ENCODE measurements at places on chromosomes 5 and 9.

DNA sequence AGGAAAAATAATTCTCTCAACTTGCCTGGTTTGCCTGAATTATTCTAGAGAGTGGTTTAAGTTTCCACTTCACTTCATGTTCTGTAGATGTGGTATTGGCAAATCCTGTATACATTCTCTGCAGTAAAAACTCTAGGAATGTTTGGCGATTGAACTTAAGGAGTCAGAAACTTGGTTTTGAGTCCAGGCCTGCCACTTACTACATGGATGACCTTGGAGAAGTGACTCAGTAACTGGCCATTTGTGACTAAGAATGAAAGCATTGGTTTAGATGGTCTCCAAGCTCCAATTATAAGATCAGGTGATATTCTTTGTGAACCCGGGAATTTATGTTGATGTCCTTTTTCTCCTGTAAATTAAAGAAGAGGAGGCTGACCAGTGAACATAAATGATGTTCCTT, 233.8 kb downstream of the GAS1 start:
- DNase-seq, result no peak

DNA sequence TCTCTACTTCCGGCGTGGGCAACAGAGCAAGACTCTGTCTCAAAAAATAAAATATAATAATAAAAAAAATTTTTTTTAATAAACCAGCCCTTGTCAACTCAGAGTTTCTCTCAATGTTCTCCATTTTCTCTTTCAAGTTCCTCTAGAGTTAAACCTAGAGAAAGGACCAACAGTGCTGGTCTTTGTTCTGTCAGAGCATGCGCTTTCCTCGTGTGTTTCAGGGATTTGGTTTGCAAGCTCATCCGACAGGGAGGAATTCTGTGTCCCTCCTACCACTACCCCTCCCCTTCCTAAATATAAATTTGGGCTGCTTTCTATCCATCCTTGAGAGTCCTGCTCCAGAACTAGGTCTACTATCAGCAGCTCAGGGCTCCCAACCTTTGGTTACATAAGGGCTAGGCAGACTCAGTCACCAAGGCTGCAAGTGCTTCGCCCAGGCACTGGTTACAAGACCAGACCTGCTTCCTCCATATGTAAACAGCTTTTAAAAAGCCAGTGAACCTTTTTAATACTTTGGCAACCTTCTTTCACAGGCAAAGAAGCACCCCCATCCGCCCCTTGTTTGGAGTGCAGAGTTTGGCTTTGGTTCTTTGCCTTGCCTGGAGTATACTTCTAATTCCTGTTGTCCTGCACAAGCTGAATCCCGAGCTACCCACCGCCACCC, 13.5 kb downstream of the SETX start:
- DNase-seq, result no peak

DNA sequence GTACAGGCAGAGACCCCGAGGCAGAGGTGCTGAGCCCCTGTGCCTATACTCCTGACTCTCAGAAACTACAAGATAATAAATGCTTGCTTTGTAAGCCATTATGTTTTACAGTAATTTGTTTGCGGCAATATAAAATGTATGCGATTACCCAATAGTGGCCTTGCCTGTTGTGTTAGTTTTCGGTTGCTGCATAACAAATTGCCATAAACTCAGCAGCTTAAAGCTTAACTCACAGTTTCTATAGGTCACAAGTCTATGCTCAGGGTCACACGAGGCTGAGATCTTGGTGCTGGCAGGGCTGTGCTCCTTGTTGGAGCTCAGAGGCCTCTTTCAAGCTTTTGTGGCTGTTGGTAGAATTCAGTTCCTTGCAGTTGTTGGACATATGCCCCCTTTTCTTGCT, 114.8 kb downstream of the COL23A1 start:
- DNase-seq, result no peak

GRCh38 chr5:94977437-94977836, 307.5 kb downstream of the MCTP1 start:
- DNase-seq, result no peak

GRCh38 chr5:72205431-72206009, 98.2 kb downstream of the MAP1B start:
- DNase-seq, result no peak

DNA sequence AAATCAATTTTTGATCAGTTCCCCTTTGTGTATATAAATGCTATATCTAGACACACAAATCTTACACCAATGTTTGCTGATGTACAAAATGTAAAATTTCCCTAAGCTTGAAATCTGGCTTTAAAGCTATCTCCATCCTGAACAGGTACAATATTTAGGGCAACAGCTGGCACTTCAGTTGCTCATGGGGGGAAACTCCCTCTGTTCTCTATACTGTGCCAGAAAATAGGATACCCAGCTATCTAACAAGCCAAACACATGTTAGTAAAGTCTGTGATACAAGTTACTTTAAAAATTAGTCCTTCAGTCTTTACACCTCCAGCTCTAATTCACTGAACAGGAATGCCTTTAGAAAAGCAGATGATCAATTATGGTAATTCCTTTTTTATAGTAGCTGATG, 191.8 kb downstream of the SLF1 start:
- DNase-seq, result no peak

DNA sequence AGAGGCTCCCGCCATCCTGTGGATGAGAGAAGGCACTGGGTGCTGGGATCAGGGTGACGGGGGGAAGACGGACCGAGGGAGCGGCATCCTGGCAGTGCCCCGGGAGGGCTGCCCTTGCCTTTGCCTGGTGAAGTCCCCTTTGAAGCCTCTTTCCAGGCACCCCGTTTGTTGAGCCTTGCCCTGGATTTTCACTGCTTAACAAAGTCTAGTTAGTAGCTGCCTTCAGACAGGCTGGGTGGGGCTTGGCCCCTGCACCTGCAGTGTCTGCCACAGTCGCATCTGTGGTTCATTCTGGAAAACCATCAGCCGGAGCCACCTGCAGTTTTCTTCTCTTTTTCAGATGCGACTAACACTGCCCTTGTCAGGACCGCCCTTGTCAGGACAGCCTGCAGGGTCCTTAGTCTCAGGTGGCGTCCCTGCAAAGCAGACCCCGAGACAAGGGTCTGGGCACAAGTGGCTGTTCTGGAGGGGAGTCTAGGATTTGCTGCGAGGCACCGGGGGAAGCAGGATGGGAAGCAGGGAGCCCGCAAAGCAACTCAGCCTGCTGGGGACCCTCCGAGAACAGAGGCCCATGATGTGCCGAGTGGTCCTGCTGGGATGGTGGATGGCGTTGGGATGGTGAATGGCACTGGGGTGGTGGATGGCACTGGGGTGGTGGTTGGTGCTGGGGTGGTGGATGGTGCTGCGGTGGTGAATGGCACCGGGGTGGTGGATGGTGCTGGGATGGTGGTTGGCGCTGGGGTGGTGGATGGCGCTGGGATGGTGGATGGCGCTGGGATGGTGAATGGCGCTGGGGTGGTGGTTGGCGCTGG, 147.9 kb upstream of the COL5A1 start:
- no peak for DNase-seq

GRCh38 chr5:124433170-124433569, 313.3 kb downstream of the ZNF608 start:
- DNase-seq, result no peak

- DNase-seq, result no peak
Measured at GRCh38 chr5:149283626-149284480, 12.2 kb downstream of the AFAP1L1 start.

GRCh38 chr5:108118813-108119514, 262.9 kb downstream of the FBXL17 start:
- DNase-seq, result no peak

- no peak for DNase-seq
Measured at GRCh38 chr9:135878528-135879236, 28.7 kb downstream of the CAMSAP1 start.

GRCh38 chr5:89615839-89616518, 733.0 kb upstream of the MEF2C start:
- no peak for DNase-seq

DNA sequence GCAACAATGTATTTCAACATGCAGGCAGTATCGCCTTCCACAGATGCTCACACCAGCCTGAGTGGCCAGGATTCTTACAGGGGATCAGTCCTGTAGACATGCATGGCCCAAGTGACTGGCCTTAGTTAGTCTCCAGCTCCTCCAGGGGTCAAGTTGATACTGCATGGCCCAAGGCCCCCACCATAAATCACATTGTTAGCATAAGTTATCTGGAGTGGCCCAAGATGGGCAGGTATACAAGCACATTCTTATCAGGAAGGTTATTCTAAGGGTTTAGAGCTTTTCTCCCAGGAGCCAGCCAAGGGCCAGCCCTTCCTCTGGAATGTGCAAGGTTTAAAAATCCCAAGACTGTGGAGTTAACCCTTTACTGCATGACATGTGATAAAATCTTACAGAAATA, 230.9 kb upstream of the NFIL3 start:
- DNase-seq, result no peak

GRCh38 chr9:85443190-85443598, 298.6 kb downstream of the AGTPBP1 start:
- DNase-seq, result no peak

DNA sequence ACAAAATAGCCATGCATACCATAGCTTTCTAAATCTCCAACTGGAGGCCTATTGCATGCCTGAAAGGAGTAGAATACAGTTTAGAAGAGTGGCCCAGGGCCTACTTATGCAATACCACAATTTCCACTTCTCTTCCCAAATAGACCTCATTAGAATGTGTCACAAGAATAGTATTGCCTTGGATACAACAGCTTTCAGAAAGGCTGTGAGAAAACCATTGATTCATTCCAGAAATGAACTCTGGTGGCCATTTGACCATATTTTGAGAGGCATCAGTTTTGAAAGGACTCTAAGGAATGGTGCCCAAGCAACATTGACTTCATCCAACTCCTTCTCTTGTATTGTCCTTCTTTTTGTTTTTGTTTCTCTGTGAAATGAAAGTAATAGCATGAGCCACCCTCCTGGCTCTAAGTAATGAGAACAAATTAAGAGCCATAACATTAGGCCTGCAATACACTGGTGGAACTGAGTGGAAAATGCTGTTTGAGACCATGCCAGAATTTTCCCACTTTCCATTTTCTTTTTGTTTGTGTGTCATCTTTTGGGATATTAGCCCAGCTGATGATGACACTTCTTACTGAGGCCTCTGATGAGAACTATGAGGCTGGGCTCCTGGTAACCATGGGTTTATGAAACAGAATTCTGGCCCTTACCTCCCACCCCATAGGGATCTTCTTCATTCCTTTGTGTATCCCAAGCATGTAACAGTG, 90.2 kb downstream of the TMEM174 start:
- DNase-seq, result no peak

GRCh38 chr5:9817819-9818218, 187.7 kb upstream of the TAS2R1 start:
- DNase-seq, result no peak

DNA sequence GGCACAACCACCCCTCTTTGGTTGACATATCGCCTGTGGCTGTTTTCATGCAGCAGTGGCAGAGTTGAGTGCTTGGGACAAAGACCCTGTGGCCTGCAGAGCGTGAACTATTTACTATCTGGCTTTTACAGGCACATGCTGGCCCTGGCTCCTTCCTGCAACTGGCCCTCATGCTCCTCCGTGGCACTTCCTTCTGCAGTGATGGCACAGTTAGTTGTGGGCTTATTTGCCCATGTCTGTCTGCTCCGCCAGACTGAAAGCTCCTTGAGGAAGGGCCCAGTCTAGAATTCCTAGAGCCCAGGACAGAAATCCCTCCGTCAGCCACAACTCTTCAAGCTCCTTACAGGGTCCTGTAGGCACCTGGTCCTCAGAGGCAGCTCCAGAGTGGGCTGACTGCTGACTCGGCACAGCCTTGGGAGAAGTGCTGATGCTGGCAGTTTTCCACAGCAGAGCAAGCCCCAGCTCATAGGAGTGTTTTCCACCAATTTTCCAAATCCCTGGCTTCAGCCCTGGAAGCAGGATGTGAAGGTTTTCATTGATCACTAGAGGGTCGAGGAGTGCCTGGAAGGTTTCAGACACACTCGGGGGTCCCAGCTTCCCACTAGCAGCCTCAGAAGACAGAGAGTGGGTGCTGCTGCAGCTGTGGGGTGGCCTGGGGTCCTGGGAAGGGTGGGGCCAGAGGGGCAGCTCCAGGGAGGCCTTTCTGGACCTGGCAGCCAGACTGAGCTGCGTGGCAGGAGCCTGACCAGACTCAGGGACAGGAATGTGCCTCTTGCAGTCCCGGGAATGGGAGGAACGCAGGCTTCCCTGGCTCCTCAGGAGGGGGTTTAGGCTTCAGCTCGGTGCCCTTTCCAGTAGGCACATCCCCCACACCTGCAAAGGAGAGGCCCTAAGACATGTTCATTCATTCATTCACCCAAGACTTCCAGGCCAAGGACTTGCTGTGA, 56.5 kb upstream of the ANGPTL2 start:
- no peak for DNase-seq

- no peak for DNase-seq
Measured at GRCh38 chr9:120184266-120184665, 395.7 kb downstream of the CDK5RAP2 start.

GRCh38 chr5:137693951-137694721, 41.8 kb downstream of the KLHL3 start:
- DNase-seq, result no peak

GRCh38 chr9:131593091-131593820, 47.9 kb downstream of the PRRT1B start:
- no peak for DNase-seq

- DNase-seq, result no peak
Measured at GRCh38 chr9:100549048-100549447, 28.8 kb upstream of the CAVIN4 start.

DNA sequence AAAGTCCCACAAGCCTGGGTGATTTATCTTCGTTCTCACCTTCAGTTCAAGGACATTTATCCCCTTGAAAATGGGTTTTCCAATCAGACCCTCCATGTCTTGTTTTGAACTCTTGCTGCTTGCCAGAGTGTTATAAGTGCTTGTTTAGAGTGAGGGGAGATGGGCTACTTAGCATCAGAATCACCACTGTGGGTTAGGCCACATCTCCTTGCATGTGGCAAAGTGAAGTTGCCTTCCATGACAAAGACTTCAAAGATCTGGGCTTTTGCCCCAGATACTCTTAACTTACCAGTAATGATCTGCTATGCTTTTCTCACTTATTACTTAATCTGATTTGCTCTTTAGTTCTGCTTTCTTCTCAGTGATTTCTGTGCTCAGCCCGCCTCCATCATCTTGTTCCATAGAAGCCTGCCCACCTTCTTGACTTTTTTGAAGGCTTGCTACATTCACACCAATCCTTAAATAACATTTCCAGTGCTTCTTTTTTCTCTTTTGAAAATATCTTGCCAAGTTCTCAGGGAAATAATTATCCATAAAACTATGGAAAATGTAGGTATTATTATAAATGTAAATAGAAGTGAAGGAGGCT, 39.0 kb downstream of the GPR21 start:
- no peak for DNase-seq

- no peak for DNase-seq
Measured at GRCh38 chr9:89470224-89470839, 27.6 kb downstream of the SEMA4D start.
